ENCODE measurements at places on chromosomes 12 and 14.
A peak's percentile ranks its signal among the peaks of the same experiment; 100 is the strongest.

DNA sequence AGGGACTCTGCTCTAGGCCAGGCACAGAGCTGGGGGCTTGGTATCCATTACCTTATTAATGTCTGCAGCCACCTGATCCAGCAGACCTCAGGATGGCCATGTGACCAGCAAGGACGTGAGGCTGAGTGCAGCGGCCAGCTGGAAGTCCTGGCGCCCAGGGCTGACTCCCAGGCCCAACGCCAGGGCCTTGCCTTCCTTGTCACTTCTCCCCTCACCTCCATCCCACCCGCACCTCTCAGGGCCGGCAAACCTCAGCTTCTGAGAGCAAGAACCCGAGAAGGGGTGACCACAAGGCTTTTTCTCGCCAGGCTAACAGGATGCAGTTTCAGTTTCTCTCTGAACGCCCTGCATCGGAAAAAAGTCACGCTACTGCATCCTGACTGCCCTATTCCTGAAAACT lies 15.4 kb downstream of the RAB35 start:
- peak; percentile 72 for DNase-seq

GRCh38 chr14:71333705-71334104 lies 426.4 kb downstream of the PCNX1 start:
- DNase-seq = no peak

DNA sequence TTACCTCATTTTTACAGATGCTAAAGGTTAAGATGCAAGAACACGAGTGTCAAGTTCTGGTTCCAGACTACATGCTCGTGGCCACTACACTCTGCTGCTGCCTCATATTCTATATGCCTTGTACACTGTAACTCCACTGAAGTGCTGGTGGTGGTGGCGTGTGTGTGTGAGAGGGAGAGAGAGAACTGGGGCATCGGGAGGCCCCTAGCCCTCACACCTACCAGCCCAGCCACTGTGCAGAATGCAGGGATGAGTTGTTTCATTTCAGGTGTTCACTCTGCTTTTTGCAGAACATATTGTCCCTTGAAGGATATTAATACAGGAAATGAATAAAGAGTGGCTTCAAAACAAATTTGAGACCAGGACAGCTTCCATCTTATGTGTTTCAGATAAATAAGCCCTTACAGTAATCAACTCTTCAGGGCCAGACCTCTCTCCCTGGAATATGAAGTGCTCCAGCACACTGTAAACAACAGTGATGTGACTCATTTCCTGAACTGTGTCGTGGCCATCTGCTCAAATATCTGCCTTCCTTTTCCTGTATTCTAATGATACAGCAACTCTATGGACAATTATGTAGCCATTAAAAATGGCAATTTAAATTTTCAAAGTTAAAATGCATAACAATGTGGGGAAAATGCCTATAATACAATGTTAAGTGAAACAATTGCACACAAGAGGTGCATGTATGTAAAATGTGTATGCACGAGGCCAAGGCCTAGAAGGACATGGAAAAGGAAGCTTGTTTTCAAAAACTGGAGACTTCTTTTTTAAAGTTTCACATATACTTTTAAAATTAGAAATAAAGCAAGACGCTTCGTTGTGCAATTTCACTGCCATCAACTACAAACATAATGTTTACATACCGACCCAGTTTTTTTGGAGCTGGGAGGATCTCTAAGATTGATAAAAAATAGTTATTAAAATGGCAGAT lies 215.4 kb downstream of the PELI2 start:
- DNase-seq = no peak

DNA sequence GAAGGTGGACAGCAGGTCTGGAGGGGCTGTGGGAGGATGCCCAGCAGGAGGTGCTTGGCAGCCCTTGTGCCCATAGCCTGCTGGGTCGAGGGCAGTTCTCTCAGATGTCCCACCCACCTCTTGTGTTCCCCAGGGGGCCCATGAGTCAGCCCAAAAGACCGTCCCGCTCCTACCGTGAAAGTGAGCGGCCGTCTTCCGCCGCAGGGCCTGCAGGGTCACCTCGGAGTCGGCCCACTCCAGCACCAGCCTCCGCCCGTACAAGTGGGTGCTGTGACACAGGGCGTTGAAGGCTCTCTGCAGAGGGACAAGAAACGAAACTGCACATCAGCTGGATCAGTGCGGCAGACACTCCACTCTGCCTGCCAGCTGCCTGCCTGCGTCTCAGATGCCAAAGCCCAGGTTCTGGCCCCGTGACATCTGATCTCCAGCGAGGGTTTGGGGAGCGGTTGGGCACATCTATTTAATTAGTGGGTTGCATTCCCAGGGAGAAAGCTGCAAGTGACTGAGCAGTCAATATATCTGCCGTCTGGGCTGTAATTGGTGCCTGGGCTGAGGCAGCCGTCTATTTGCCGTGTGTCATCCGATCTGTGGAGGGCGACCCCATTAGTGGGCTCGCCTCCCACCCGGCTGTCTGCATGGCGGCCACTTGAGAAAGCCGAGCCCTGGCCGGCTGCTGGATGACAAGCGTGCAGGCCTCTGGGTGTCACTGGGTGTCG lies 121.5 kb downstream of the RBM19 start:
- peak; percentile 61 for DNase-seq

- DNase-seq = no peak
Measured at GRCh38 chr14:94088516-94088915, 7.4 kb downstream of the IFI27L1 start.

DNA sequence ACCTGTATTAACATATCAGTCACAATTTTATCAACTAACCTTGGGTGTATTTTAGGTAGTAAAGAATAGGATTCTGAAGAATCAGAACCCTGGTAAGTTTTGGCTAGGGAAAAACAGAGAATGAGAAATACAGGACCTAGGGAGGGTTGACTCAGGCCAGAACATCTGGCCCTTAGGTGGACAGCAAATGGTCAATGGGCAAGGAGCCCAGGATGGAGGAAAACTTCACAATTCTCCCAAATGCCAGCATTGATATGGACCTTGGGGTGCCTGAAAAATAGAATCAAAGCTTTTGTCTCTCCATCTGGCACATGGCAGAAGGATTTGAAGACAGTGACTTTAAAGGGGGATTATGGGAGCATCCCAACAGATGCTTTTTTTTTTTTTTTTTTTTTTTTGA lies 32.7 kb upstream of the PRPF39 start:
- no peak for DNase-seq

- no peak for DNase-seq
Measured at GRCh38 chr12:118773956-118774723, 207.2 kb upstream of the SRRM4 start.

GRCh38 chr12:103571286-103571685 lies 15.8 kb upstream of the STAB2 start:
- DNase-seq = peak; percentile 53

- DNase-seq = no peak
Measured at GRCh38 chr12:66191547-66192126, 2.6 kb downstream of the IRAK3 start.

- no peak for DNase-seq
Measured at GRCh38 chr14:61532763-61533162, 162.6 kb upstream of the HIF1A start.

DNA sequence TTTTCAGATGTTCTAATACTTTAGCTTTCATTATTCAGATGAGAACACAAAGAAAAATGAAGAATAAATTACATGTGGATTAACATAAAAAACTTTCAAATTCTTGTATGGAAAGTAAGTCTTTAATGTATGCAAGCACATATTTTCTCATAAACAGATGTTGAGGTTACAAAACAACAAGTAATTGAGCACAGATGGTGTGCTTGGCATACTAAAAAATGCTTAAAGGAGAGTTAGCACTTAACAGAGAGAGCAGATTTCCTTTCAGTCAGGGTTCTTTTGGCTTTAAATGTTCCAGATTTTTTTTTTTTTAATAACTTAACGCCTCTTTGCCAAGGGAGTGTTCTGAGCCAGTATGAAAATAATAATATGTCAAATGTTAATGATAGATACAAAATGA lies 96.0 kb downstream of the RASSF9 start:
- no peak for DNase-seq

DNA sequence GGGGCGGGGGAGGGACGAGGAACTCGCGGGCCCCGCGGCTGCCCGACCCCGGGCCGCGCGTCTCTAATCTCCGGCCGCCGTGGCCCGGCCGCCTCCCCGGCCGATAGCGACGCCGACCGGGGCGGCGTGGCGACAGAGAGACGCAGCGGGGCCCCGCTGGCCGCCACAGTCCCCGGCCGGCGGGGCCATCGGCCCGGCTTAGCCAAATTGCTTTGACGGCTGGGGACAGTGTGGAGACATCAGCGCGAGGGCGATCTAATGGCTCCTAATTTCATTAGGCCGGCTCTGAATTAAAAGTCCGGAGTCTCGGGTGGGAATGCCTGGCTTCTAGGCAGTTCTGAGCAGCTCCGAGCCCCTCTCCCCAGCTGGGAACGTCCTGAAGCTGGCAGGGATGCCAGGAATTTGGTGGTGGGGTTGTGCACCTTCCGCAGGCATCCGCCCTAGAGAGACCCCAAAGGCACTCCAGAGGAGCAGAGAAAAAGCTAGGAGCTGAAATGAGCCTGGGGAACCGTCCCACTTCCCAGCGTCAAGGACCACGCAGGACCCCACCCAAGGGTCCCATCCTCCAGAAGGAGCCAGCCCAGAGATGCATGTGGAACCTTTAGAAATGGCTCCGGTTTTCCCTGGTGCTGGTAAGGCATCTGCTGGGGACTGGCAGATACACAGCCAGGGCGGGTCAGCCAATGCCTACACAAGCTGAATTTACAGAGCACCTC lies 9.6 kb downstream of the TBX5 start:
- DNase-seq = no peak

- DNase-seq = no peak
Measured at GRCh38 chr14:29587761-29588470, 339.7 kb downstream of the PRKD1 start.

DNA sequence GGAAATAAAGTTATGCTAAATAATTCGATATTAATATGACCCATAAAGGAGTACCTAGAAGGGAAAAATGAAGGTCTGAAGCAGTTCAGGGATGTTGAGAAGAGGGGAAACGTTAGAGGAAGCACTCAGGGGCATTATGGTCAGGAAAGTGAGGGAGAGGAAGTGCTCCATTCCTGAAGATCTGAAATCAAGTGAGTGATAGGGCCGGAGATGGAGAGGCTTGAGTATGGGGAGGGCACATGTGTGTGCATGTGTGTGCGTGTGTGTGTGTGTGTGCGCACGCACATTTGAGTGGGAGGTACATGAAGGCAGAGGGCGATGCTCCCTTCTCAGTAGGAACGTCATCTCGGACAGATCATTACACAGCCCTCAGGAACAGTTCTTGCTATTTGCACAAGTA lies 4.9 kb upstream of the DCD start:
- no peak for DNase-seq

GRCh38 chr14:99009871-99010270 lies 262.1 kb downstream of the BCL11B start:
- DNase-seq = no peak

- no peak for DNase-seq
Measured at GRCh38 chr14:53304726-53305381, 151.7 kb upstream of the DDHD1 start.

DNA sequence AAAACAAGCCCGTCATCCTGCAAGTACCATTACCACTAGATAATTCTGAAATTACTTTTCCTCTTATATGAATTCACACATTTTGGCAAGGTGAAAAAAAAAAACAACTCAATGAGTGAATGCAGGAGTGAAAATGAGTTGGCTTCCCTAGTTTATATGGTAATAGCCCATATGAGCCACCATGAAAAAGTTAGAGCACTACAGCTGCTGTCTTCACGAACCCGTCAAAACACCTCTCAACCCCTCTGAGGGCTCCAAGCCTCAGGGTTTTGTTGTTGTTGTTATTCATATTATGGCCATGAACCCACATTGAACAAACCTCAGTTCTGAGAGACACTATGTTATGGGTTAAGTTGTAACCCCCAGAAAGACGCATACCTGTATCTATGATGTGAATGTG lies 289.9 kb upstream of the CAND1 start:
- DNase-seq = no peak

GRCh38 chr12:30457621-30458289 lies 237.9 kb downstream of the IPO8 start:
- no peak for DNase-seq

DNA sequence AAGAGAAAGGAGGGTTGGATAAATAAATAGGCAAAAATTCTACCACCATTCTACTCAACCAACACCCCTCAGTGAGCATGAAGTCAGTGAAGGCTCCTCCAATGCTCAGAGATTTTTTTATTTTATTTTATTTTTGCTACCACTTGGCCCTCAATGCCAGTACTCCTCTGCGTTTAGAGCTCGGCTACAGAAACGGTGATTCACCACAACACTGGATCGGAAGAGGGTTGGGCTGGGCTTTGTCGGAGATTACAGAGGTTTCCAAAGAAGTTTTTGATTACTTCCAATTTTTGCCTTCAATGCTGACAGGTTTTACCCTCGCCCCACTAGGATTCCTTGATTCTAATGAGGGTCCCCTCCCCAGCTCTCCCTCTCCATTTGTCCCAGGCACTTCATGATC lies 1027.2 kb upstream of the TMEM132C start:
- DNase-seq = no peak

DNA sequence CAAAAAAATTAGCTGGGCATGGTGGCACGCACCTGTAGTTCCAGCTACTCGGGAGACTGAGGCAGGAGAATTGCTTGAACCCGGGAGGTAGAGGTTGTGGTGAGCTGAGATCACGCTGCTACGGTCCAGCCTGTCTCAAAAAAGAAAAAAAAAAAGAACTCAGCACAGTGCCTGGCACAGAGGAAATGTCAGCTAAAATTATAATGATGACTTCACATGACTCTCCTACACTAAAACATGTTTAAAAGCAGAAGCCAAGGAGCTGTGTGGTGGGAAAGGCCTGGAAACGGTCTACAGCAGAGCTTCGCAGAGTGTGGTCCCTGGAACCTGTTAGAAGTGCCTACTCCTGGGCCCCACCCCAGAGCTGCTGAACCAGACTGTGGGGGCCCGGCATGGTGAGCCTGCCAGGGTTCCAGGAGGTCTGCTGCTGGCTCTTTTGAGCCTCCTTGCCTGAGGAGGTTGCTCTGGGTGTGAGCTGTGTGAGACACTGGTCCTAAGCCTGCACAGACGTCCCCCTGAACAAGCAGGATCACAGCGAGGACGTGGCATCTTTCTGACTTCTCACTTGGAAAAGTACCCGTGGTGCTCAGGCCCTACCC lies 28.1 kb downstream of the TCHP start:
- DNase-seq = no peak

- DNase-seq = no peak
Measured at GRCh38 chr12:2246358-2246757, 193.6 kb downstream of the CACNA1C start.

DNA sequence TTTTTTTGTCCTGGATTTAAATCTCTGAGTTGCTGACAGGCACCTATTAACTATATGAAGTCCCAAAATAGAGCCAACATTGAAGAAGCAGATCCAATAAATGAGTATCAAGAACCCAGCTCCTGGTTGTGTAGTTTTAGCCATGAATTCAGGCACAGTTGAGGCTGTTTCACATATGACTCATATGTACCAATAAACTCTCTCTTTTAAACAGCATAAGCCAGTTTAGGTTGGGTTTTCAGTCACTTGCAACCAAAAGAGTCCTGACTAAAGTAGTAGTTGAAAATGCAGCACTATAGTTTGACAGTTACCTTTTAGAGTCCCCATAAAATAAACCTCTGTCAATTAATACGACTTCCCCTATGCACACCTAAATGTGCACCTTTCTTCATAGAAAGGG lies 389.9 kb downstream of the RPS29 start:
- DNase-seq = no peak

GRCh38 chr12:60935981-60936761 lies 1324.0 kb upstream of the USP15 start:
- no peak for DNase-seq
